ENCODE measurements at places on chromosomes 2 and 18.
A peak's percentile ranks its signal among the peaks of the same experiment; 100 is the strongest.

DNA sequence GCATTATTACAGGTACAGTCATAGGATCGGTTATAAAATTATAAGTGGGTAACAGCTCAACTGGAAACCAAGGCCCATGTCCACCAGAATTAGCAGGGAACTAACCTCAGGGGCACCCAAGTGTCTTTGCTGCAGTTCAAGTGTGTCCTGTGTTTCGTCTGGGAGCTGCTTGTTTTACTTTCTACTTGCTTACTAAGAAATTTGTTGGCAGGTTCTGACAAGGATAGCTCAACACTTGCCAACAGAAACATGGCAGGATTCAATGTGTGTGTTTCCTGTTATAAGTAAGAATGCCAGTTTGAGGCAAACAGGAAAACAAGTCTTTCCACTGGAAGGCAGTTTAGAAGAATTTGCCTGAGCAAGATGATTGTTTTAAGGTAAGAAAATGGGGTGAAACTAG, 104.5 kb downstream of the EPHA4 start:
- no peak for DNase-seq

- no peak for DNase-seq
Observed at GRCh38 chr2:164752956-164753355, 88.7 kb downstream of the COBLL1 start.

- DNase-seq = no peak
Observed at GRCh38 chr2:54574107-54574859, 118.2 kb downstream of the SPTBN1 start.

- DNase-seq = no peak
Observed at GRCh38 chr2:110740747-110741349, 8.5 kb downstream of the ACOXL start.

- DNase-seq = no peak
Observed at GRCh38 chr2:114688241-114688640, 245.8 kb downstream of the DPP10 start.

DNA sequence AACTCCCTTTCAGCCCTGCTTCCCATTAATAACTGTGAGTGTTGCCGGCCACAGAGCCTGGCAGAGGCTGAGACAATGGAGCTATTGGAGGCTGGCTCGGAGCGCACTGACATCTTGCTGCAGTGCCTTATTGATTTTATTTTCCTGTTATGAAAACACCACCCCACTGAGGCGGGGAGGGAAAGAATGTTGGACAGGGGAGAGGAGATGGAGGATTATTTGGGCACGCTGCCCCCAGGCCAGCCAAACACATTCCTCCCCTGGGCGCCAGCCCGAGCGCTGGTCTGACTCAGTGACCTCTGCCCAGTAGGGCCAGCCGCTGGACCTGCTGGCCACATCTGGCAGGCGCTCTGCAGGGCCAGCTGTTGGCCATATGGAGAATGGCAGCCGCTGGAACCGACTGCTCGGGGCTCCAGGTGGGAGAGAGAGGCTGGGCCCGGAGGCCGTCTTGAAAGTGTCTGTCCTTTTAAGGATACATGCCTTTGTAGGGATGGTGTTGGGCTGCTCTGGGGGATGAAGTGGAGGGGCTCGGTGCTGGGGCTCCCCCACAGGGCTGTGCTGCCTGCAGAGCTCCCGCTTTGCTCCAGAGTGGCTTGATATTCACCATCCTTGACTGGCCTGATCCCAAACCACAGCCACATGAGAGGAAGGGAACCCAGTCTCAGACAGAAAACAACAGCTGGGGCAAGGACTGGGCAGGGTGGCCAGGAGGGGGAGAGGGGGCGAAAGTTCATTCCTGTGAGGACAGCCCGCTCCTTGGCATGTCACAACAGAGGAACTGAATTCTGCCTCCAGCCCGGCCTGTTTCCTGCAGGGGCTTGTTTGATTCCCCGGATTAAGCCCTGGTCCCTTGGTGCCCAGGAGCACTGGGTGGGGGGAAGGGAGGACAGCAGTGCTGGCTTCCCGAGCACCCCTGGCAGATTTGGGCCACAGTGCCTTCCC, 179.0 kb downstream of the KLHL29 start:
- peak; percentile 58 for DNase-seq

DNA sequence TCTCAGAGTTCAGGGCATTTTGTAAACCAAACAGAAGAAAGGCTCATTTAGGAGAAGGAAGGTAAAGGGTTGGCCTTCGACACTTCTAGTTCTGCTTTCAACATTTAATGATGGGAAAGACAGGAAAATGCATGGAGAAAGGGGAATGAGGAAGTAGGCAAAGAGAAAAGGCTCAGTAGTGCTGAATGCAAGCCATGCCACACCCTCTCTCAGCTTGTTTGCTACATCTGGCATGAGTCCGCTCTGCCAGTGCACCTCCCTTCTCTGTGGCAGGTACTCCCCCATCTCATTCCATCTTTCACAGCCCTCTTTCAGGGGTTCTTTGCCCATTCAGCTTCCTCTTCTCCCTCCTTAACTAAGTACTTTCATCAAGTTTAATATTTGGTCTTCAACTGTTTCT, 120.9 kb upstream of the ITGB6 start:
- no peak for DNase-seq

DNA sequence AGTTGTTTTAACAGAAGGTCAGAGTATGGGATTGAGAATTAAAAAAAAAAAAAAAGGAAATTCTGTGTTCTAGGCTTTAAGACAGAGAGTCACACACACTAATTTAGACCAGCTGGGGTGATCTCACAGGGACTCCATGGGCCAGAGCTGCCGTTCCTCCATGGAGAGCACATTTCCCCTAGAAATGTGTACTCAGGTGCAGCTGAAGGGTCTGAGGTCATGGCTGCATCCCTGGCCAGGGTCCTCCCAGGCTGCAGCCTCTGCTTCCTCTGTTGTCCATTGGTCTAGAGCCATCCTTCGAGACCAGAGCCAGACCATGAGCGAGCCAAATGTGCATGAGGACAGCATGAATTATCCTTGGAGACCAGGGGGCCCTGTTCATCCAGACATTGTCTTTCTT, 190.1 kb upstream of the TNP1 start:
- DNase-seq = peak; percentile 52

DNA sequence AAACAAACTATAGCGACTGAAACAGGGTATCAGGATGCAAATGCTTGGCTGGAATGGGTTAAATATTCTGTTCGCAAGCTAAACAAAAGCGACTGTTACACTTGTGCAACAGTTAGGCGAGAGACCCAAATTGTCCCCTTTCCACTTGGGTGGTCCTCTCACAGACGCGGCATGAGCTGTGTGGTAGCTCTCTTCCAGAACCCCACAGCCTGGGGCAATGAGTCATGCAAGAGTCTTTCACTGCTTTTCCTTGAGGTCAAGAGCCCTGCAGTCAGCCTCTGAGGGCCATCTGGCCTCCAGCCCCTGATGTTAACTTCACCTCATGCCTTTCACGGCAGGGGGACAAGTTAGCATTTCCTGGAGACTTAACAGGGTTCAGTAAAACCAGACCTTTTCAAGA, 25.7 kb downstream of the SULT1C4 start:
- peak; percentile 82 for DNase-seq

DNA sequence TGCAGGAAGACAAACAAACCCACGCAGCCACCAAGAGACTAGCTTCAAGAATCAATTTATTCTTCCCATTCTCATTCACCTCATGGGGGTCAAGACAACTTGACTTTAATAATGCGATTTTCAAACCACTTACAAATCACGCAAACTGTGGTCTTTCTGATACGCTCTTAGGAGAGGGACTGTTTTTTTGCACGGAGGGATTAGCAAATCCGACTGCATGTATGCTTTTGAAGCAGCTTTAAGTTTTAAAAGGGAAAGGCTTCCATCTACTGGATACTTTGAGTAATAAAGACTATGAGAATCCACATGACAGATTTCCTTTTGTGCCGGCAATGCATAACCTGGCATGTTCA, 322.9 kb upstream of the KCNJ3 start:
- peak; percentile 47 for DNase-seq

DNA sequence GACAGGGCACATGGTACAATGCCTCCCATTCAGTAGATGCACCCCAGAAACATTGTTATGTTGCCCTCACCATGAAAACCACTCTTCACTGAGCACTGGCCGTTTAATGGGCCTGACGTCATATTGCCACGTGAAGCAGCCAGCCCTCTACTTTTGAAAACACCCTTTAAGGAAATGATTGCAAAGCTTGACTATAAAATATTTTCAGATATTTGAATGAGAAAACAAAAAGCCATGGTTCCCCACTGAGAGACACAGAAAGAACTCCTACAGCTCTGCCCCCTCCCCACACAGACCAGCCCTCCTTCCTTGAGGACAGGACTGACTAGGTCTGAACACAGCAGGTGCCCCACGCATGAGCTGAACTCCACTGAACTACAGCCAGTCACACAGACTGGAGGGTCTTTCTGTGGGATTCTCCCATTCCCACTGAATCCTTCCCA, 349.1 kb downstream of the ANAPC1 start:
- peak; percentile 53 for DNase-seq

- no peak for DNase-seq
Observed at GRCh38 chr2:77521931-77522470, at the start of gene LRRTM4. Gene LRRTM4 (minus strand): TSS chr2:77522376.

GRCh38 chr2:42706836-42707235, 57.1 kb downstream of the OXER1 start:
- no peak for DNase-seq

- DNase-seq = peak; percentile 86
Observed at GRCh38 chr2:1816414-1816911, 72.1 kb upstream of the PXDN start.

DNA sequence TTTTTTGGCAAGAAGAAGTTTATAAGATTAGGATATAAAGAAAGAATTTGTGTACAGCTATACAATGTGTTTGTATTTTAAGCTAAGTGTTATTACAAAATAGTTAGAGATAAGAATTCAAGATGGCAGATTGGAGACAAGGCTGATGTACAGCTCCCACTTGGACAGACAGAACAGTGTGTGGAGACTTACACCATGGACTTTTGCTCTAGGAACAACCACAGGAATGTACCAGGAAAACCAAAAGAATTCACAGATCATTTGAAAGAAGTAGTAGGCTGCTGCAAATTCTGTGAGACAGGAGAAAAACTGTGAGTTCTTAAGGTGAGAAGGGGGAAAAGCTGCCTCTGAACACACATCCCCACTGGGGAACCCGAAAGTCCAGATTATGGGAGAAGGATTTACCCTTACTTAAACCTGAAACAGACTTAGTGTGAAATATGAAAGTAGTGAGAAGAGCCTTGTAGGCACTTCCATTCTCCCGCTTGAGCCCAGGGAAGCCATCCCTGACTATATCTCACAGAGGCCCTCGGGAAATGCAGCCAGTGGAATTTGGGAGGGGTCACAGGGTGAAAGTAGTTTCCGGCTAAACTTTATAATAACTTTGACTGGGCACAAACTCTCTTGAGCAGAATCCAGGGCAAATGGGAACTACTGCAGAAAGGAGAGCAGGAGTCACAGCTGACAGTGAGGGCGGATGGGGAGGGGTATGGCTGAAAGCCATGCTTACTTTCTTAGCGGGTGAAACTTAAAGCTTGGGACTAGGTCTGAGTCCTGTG, 11.6 kb upstream of the RPRD1A start:
- DNase-seq = peak; percentile 72

DNA sequence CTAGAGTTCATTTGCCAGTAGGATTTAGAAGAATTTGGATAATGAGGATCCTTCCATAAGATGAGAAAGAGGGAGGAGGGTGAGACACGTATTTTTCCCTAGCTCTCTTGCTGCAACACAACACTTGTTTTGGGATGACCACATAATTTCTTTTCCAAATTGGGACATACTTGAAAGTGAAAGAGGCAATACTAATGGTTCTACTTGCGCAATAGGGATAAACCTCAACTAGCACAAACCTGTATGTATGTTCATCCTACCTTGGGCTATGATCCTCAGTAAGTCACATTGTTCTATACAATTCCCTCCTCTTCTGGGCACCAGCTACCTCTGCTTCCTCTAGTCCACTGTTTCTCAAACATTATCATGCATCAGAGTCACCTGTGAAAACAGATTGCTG, 1208.8 kb upstream of the LRRTM1 start:
- no peak for DNase-seq

GRCh38 chr18:9108911-9109310, 6.4 kb downstream of the NDUFV2 start:
- DNase-seq = no peak

GRCh38 chr2:48755473-48755872, at the start of gene LHCGR:
Gene LHCGR (minus strand): TSS chr2:48755724. CDS start chr2:48755671, 53 bp downstream.
- DNase-seq = peak; percentile 12

DNA sequence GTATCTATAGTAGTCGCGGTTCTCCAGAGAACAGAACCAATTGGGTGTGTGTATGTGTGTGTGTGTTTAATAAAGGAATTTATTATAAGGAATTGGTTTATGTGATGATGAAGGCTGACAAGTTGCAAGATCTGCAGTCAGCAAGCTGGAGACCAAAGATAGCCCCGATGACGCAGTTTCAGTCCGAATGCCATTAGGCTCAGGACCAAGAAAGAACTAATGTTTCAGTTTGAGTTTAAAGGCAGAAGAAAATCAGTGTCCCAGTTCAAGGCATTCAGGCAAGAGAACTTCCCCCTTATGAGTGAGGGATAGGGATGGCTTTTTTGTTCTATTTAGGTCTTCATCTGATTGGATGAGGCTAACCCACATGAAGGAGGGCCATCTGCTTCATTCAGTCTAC, 221.6 kb downstream of the HNMT start:
- no peak for DNase-seq

DNA sequence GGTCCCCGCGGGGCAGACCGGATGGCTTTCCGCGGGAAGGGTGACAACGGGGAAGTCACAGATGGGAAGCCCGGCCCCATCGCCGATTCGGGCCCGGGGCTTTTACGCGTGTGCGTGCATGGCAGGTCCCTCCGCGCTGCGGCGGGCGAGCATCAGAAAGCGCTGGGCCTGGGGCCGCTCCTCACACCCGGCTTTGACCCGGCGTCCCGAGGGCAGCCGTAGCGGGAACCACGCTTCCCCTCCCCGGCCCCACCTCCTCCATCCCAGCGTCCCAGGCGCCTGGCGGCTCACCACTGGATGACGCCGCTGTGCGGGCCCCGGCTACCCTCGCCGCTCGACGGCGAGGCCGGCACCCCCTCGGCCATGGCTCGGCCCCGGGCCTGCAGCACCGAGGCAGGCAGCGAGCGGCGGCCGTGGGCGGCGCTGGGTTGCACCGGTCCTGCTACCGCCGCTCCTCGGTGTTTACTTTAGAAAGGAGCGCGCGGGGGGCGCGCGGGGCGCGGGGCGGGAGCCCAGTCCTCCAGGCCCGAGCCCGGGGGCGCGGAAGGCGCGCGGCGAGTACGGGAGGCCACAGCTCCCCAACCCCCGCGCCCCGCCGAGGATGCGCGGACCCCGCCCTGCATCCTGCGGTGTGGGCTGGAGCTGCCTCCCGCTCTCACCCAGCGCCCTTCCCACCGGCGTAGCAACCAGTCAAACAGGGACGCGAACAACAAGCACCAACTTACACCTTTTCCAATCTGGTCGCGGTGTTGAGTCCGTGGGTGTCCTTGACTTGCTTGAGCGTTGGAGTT, 806 bp downstream of the RFX8 start:
- DNase-seq = peak; percentile 73

- no peak for DNase-seq
Observed at GRCh38 chr2:212893216-212893615, 258.2 kb downstream of the IKZF2 start.

Measured in fibroblast of skin of abdomen (primary cell).